ENCODE measurements at places on chromosomes 13 and 19. TPM values are rescaled to one million over a fixed set of nuclear protein-coding genes. Genes with fewer than 3 reads are reported as not detected.

- peak overlapping the region; percentile 73 for H3K27ac ChIP-seq
- no peak for DNase-seq
- no peaks in the 10 kb centered on the region for H3K27me3 ChIP-seq
- peaks cover 11% of the 10 kb centered on the region for H3K4me1 ChIP-seq
- peaks cover 3% of the 10 kb centered on the region for H3K36me3 ChIP-seq
These were observed 5.8 kb upstream of the ERCC2 start for GRCh38 chr19:45376045-45376724.

DNA sequence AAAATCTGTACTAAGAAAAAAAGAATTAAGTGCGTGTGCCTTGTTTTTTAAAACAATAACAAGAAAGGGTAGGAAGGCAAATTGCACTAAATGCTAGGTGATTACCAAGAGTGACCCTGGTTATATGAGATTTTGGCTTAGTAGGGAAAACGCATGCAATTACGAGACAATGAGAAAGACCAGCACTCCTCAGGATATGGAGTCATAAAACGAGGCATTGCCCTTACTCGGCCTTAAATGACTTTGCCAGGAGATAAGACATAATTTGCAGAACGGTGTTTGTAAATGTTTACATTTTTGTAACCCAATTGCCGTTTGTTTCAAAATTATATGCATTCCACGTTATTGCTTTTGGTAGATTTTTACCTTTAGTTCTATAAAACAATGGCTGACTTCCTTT, 179.8 kb downstream of the RBM26 start:
- H3K4me1 ChIP-seq, result no peaks in the 10 kb centered on the region
- no peak overlapping the region for H3K4me3 ChIP-seq

- H3K4me1 ChIP-seq, result no peaks in the 10 kb centered on the region
- DNase-seq, result no peak
- H3K27ac ChIP-seq, result no peak overlapping the region
- H3K4me3 ChIP-seq, result no peak overlapping the region
- H3K36me3 ChIP-seq, result no peaks in the 10 kb centered on the region
These were observed 924.0 kb downstream of the EFNB2 start for GRCh38 chr13:105611424-105611823.

GTF2F1 gene
- 33.8 TPM for total RNA-seq

STAP2 gene
- total RNA-seq, result 2.6 TPM

NECTIN2 gene
- 40.7 TPM for total RNA-seq

- H3K27me3 ChIP-seq, result peaks cover 25% of the 10 kb centered on the region
- H3K4me1 ChIP-seq, result no peaks in the 10 kb centered on the region
- no peaks in the 10 kb centered on the region for H3K36me3 ChIP-seq
- no peak overlapping the region for H3K4me3 ChIP-seq
These were observed 22.3 kb downstream of the NLRP11 start for GRCh38 chr19:55809381-55810058.

GRCh38 chr19:40549007-40549708, 27.5 kb upstream of the SHKBP1 start:
- no peaks in the 10 kb centered on the region for H3K36me3 ChIP-seq
- peaks cover 55% of the 10 kb centered on the region for H3K27me3 ChIP-seq
- DNase-seq, result peak; percentile 50
- H3K27ac ChIP-seq, result no peak overlapping the region
- no peaks in the 10 kb centered on the region for H3K4me1 ChIP-seq
- H3K4me3 ChIP-seq, result peak overlapping the region; percentile 23

- peaks cover 9% of the 10 kb centered on the region for H3K36me3 ChIP-seq
- peaks cover 32% of the 10 kb centered on the region for H3K4me1 ChIP-seq
- no peak overlapping the region for H3K27ac ChIP-seq
- H3K27me3 ChIP-seq, result no peaks in the 10 kb centered on the region
- no peak overlapping the region for H3K4me3 ChIP-seq
These were observed 2.3 kb upstream of the REX1BD start for GRCh38 chr19:18586306-18586705.

- no peaks in the 10 kb centered on the region for H3K36me3 ChIP-seq
- H3K4me3 ChIP-seq, result peak overlapping the region; percentile 52
These were observed 11.0 kb downstream of the IFNL1 start for GRCh38 chr19:39307046-39307821.

DNA sequence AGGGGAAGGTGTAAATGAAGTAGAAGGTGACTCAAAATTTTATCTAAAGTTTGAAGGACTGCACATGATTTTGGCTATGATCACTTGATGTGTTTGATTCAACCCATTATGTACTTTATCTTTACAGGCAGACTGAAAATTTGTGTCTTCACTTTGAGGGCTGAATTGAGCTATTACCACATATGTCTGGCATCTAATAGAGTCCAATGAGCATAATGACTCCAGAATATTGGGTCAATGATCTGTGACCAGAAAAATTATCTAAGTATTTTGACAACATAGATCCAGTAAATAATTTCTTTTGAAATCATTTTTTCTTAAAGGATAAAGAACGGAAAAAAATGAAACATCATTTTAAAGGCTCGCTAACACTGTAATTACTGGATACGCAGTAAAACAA, 2810.0 kb downstream of the PCDH9 start:
- H3K27me3 ChIP-seq, result no peaks in the 10 kb centered on the region
- H3K4me1 ChIP-seq, result no peaks in the 10 kb centered on the region
- no peaks in the 10 kb centered on the region for H3K36me3 ChIP-seq
- no peak overlapping the region for H3K27ac ChIP-seq

- no peak for DNase-seq
- no peaks in the 10 kb centered on the region for H3K27me3 ChIP-seq
- H3K27ac ChIP-seq, result no peak overlapping the region
- no peak overlapping the region for H3K4me3 ChIP-seq
- H3K4me1 ChIP-seq, result peaks cover 38% of the 10 kb centered on the region
These were observed 7.1 kb upstream of the EPN1 start for GRCh38 chr19:55667958-55668357.

- H3K36me3 ChIP-seq, result no peaks in the 10 kb centered on the region
- H3K27ac ChIP-seq, result no peak overlapping the region
- H3K4me3 ChIP-seq, result no peak overlapping the region
- H3K27me3 ChIP-seq, result no peaks in the 10 kb centered on the region
- H3K4me1 ChIP-seq, result no peaks in the 10 kb centered on the region
- no peak for DNase-seq
These were observed 334.2 kb upstream of the SGCG start for GRCh38 chr13:22846551-22846950.

COL5A3 gene
- 8.7 TPM for total RNA-seq

DNA sequence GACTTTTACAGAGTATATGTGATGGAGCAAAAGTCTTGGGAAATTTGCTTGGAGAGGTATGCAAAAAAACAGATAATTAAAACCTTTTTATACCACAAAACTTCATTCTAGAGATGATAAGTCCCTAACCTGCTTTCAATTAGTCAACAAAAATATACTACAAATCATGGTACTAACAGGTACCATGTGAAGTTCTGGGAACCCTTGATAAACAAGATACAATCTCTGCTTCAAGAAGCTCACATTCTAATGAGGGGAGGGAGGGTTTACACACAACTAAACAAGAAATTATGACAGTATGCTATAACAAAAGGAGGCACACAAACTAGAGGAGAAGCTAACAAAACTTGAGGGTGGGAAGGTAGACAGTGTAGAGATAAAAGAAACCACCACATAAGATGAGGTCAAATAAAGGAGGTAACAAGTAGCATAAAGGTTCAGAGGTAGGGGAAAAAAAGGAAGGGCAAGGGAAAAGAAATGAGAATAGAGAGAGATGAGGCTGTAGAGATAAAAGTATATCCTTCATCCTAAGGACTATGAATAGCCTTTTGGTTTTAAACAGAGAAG, 91.4 kb downstream of the MYCBP2 start:
- no peaks in the 10 kb centered on the region for H3K4me1 ChIP-seq
- H3K36me3 ChIP-seq, result peaks cover 40% of the 10 kb centered on the region
- no peak overlapping the region for H3K27ac ChIP-seq
- H3K27me3 ChIP-seq, result no peaks in the 10 kb centered on the region
- no peak for DNase-seq

- DNase-seq, result no peak
- H3K4me1 ChIP-seq, result no peaks in the 10 kb centered on the region
- H3K27me3 ChIP-seq, result no peaks in the 10 kb centered on the region
- H3K27ac ChIP-seq, result no peak overlapping the region
- H3K36me3 ChIP-seq, result no peaks in the 10 kb centered on the region
These were observed 42.7 kb downstream of the ING1 start for GRCh38 chr13:110756219-110756631.

GRCh38 chr13:44425041-44425814, 51.6 kb downstream of the SERP2 start:
- no peak for DNase-seq
- peaks cover 25% of the 10 kb centered on the region for H3K4me1 ChIP-seq
- H3K27ac ChIP-seq, result no peak overlapping the region
- H3K36me3 ChIP-seq, result no peaks in the 10 kb centered on the region

DNA sequence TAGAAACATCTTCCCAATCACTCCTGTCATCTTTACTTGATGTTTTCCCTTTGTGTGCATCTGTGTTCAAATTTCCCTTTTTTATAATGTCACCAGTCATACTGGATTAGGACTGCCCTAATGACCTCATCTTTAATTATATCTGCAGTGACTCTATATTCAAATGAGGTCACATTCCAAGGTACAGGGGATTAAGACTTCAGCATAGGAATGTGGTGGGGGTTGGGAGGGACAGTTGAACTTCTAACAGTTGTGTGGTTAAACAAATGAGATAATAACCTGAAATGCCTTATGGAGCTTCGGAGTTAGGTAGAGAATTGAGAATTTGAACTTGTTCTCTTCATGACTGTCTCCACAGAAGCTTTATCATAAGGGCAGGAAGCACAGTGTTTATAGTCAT, 23.0 kb downstream of the PAN3 start:
- H3K27ac ChIP-seq, result no peak overlapping the region
- peaks cover 5% of the 10 kb centered on the region for H3K36me3 ChIP-seq
- peaks cover 36% of the 10 kb centered on the region for H3K4me1 ChIP-seq
- no peaks in the 10 kb centered on the region for H3K27me3 ChIP-seq
- DNase-seq, result no peak

ZNF8 gene
- 4.9 TPM for total RNA-seq

- H3K4me3 ChIP-seq, result no peak overlapping the region
- peaks cover 98% of the 10 kb centered on the region for H3K27me3 ChIP-seq
- H3K27ac ChIP-seq, result no peak overlapping the region
- H3K4me1 ChIP-seq, result peaks cover 30% of the 10 kb centered on the region
These were observed 5.3 kb downstream of the ZIC5 start for GRCh38 chr13:99966064-99966805.

DNA sequence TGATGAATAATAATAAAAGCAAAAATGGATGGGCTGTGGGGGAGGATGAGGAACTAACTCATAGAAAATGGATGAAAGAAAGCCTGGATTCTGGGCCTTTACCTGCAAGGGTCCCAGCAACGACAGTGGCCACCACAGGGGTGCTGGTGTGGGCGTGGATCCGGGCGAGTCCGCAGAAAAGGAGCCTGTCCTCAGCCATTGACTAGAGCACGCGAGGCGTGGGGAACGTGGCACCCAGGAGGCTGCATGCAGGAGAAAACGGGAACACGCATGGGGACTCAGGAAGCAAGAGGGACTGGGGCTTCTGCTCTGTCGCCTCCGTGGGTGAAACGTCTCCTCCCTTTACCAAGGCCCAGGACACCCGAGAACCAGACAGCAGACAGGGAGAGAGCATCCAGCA, 25.8 kb upstream of the DPRX start:
- no peaks in the 10 kb centered on the region for H3K36me3 ChIP-seq
- DNase-seq, result no peak
- H3K4me1 ChIP-seq, result no peaks in the 10 kb centered on the region

OR7C1 gene
- total RNA-seq, result not detected

- peaks cover 76% of the 10 kb centered on the region for H3K4me1 ChIP-seq
- DNase-seq, result peak; percentile 21
- no peaks in the 10 kb centered on the region for H3K27me3 ChIP-seq
- no peak overlapping the region for H3K4me3 ChIP-seq
- H3K27ac ChIP-seq, result peak overlapping the region; percentile 99
These were observed 4.6 kb downstream of the KLF12 start for GRCh38 chr13:74129500-74130191.

GRCh38 chr19:48489608-48490216, 20.5 kb downstream of the CYTH2 start:
- peaks cover 6% of the 10 kb centered on the region for H3K27me3 ChIP-seq
- H3K4me3 ChIP-seq, result no peak overlapping the region
- peak; percentile 73 for DNase-seq
- H3K27ac ChIP-seq, result no peak overlapping the region
- H3K36me3 ChIP-seq, result no peaks in the 10 kb centered on the region

GRCh38 chr19:2663920-2664571, 38.4 kb downstream of the GNG7 start:
- peak; percentile 84 for DNase-seq
- no peaks in the 10 kb centered on the region for H3K27me3 ChIP-seq
- H3K4me1 ChIP-seq, result peaks cover 11% of the 10 kb centered on the region

TRIM28 gene
- 136 TPM for total RNA-seq

PRR22 gene
- total RNA-seq, result 1.1 TPM

ZNF737 gene
- 4.2 TPM for total RNA-seq

GRCh38 chr19:32164384-32164992, 180.9 kb upstream of the ZNF507 start:
- H3K27me3 ChIP-seq, result peaks cover 59% of the 10 kb centered on the region
- H3K27ac ChIP-seq, result no peak overlapping the region
- H3K4me1 ChIP-seq, result no peaks in the 10 kb centered on the region
- DNase-seq, result no peak
- H3K36me3 ChIP-seq, result no peaks in the 10 kb centered on the region

CEACAM3 gene
- not detected for total RNA-seq

GRCh38 chr19:45121827-45122345, 28.9 kb downstream of the PPP1R37 start:
- no peaks in the 10 kb centered on the region for H3K27me3 ChIP-seq
- peaks cover 24% of the 10 kb centered on the region for H3K4me1 ChIP-seq
- no peak overlapping the region for H3K4me3 ChIP-seq
- no peak for DNase-seq

LIM2 gene
- total RNA-seq, result not detected

GRCh38 chr13:33249066-33249465, 36.5 kb downstream of the STARD13 start:
- H3K36me3 ChIP-seq, result peaks cover 10% of the 10 kb centered on the region
- H3K27me3 ChIP-seq, result no peaks in the 10 kb centered on the region
- peak overlapping the region; percentile 88 for H3K27ac ChIP-seq

GAPDHS gene
- not detected for total RNA-seq

- no peaks in the 10 kb centered on the region for H3K36me3 ChIP-seq
- no peak overlapping the region for H3K27ac ChIP-seq
- no peak for DNase-seq
These were observed 77.8 kb upstream of the SLAIN1 start for GRCh38 chr13:77619655-77620054.

SIGLEC5 gene
- not detected for total RNA-seq

GRCh38 chr19:31742249-31742648, 393.0 kb upstream of the TSHZ3 start:
- peaks cover 16% of the 10 kb centered on the region for H3K27me3 ChIP-seq
- H3K36me3 ChIP-seq, result no peaks in the 10 kb centered on the region
- no peak for DNase-seq
- H3K4me1 ChIP-seq, result no peaks in the 10 kb centered on the region
- no peak overlapping the region for H3K4me3 ChIP-seq

- no peaks in the 10 kb centered on the region for H3K36me3 ChIP-seq
- H3K27me3 ChIP-seq, result peaks cover 55% of the 10 kb centered on the region
- no peaks in the 10 kb centered on the region for H3K4me1 ChIP-seq
These were observed 12.1 kb downstream of the NFILZ start for GRCh38 chr19:8642561-8642960.
